ENCODE measurements at places on chromosomes 13 and 19. TPM values are rescaled to one million over a fixed set of nuclear protein-coding genes. Genes with fewer than 3 reads are reported as not detected.

GRCh38 chr13:24659239-24659638 lies 21.0 kb upstream of the ATP12A start:
- DNase-seq, result no peak
- no peaks in the 10 kb centered on the region for H3K27me3 ChIP-seq
- H3K27ac ChIP-seq, result no peak overlapping the region
- no peak overlapping the region for H3K4me3 ChIP-seq

Gene FXYD5
- 104 TPM for total RNA-seq

Gene C1QTNF9B
- not detected for total RNA-seq

Gene TMEM238
- total RNA-seq, result 3.8 TPM

GRCh38 chr19:48111280-48111679 lies 663 bp upstream of the PLA2G4C start:
- peaks cover 8% of the 10 kb centered on the region for H3K36me3 ChIP-seq
- H3K27me3 ChIP-seq, result no peaks in the 10 kb centered on the region
- H3K4me1 ChIP-seq, result no peaks in the 10 kb centered on the region
- no peak overlapping the region for H3K4me3 ChIP-seq
- H3K27ac ChIP-seq, result no peak overlapping the region
- DNase-seq, result no peak

Gene KCNJ14
- total RNA-seq, result 1.0 TPM

DNA sequence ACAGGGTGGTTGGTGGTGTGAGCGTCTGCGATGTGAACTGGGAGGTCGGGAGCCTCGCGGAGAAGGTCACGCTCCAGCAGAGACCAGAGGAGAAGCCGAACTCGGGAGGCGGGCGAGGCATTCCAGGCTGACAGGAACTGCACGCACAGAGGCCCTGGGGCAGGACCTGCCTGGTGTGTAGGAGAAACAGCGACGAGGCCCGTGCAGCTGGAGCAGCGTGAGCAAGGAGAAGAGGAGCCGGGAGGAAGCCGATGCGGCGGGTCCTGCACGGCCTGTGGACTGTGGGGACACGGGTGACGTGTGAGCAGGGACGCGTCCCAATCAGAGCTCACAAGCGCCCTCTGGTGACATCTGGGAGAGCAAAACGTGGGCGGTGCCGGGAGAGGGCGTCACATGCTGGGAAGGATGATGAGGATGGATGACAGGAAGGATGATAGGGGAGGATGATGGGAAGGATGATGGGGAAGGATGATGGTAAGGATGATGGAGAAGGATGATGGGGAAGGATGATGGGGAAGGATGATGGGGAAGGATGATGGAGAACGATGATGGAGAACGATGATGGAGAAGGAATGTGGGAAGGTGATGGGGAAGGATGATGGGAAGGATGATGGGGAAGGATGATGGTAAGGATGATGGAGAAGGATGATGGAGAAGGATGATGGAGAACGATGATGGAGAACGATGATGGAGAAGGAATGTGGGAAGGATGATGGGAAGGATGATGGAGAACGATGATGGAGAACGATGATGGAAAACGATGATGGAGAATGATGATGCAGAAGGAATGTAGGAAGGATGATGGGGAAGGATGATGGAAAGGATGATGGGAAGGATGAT lies 16.1 kb upstream of the MADCAM1 start:
- no peak overlapping the region for H3K4me3 ChIP-seq

DNA sequence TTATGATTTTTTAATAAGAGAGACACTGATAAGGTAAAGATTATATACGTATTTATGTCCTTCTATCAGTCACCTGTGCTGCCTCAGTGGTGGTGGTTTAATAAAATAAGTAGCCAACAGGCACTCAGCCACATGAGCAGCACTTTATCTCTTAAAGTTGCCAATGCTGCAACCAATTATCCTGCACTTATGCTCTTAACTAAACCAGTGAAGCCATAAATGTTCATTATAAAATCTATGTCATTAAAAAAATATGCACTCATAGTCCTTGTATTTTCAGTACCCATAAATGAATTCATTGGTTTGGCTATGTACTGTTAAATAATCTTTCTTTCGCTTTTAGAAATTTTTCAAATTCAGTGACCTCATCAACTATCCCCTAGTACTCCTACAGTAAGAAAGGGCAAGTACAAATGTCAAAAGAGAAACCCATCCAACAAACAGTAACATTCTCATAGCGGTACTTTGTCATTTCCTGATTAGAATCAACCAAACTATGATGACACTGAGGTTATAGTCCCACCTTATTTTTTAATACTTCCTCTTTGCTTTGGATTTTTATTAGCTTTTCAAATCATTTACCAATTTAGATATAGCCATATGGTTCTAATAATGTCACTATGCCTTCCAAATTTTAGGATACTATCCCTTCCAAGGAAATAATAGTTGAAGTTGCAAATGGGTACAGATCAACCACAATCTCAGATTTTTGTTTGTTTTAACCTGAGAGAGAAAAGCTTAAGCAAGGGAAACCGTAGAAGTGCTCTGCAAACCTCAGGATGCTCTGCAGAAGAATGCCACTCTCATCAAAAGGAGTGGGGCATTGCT lies 190.9 kb downstream of the KLF12 start:
- no peak overlapping the region for H3K4me3 ChIP-seq
- no peak for DNase-seq
- H3K27ac ChIP-seq, result no peak overlapping the region
- peaks cover 15% of the 10 kb centered on the region for H3K4me1 ChIP-seq
- no peaks in the 10 kb centered on the region for H3K27me3 ChIP-seq

GRCh38 chr19:14030997-14031718 lies 404 bp upstream of the IL27RA start:
- peak overlapping the region; percentile 64 for H3K4me3 ChIP-seq
- H3K4me1 ChIP-seq, result peaks cover 9% of the 10 kb centered on the region
- no peak overlapping the region for H3K27ac ChIP-seq
- peaks cover 10% of the 10 kb centered on the region for H3K27me3 ChIP-seq
- H3K36me3 ChIP-seq, result no peaks in the 10 kb centered on the region

Gene SUGT1
- 103 TPM for total RNA-seq

Gene CD209
- total RNA-seq, result not detected
